ENCODE measurements at places on chromosomes 7 and 10.

DNA sequence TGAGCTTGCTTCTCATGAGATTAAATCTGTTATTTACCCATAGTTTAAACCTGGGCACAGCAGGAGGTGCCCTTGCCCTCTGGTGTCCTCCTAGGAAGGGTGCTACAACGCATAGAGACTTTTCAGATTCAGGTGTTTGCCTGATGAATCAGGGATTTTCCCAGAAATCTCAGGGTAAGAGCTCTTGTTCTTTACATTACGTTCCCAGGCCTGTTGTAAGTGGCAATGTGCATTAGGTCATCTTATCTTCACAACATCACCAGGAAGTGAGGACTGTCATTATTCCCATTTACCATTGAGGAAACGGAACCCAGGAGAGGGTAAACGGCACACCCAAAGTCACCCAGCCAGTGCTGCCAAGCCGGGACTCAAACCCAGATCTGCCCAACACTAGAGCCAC is 73.0 kb downstream of the NHLRC2 start:
- no peak for DNase-seq

GRCh38 chr7:108203537-108203936 is 73.4 kb upstream of the LAMB4 start:
- peak; percentile 37 for DNase-seq

DNA sequence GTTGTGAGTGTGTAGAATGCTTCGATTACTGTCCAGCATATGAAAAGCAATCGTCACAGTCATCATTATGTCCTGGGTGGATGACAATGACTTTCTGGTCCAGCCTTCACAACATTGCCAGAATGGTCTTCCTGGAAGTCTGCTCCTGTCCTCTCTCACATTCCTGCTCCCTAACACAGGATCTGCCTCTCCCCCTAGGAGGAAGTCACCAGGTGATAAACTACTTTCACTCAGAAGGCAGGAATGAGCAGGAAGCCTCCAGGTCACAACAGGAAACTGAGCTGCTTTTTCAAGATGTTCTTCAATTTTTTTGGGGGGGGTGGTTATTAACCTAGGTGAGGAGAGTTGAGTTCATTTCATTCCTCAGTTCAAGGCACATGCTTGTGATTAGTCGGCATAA is 13.6 kb upstream of the GPNMB start:
- no peak for DNase-seq

DNA sequence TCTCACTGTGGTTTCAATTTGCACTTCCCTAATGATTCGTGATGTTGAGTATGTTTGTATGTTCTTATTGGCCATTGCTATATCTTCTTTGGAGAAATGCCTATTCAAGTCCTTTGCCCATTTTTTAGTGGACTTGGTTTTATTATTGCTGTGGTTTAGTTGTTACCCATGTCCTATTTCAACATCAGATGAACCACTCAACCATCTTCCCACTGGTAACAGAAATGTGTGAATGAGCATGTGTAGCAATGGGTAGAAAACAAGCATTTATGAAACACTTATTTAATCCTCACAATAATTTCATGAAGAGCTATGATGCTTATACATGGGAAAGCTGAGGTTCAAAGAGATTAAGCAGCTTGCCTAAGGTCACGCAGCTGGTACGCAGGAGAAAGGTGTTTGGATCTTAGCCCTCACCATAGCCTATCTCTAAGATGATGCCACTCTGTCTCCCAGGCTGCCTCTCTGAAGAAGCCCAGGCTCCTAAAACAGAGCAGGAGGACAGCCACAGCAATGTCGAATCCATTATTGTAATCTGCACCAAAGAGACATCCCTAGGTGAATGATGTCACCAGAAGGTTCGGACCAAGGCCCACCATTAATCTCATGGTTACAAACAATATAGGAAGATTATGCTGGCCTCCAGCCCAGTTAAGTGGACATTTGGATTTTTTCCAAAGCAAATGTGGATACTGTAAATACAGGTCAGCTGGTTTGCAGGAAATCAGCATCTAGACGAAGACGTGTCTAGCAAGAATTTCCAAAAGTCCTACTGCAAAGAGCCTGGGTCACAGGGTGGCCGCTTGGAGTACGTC is 447.6 kb upstream of the ZMIZ1 start:
- no peak for DNase-seq

GRCh38 chr7:1029637-1030443 is 14.5 kb upstream of the GPR146 start:
- DNase-seq = no peak

DNA sequence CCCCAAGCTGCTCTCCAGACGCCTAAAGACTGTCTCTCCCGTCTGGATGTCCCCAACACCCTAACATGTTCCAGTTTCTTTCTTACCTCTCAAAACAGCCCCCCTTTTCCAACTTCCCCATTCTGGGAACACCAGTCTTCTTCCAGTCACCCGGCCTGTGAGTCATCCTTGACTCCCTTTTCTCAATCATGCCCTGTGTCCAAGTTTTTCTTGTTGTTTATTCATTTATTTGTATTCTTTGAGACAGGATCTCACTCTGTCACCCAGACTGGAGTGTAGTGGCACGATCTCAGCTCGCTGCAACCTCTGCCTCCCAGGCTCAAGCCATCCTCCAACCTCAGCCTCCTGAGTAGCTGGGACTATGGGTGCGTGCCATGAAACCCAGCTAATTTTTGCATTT is 15.6 kb downstream of the SNX10 start:
- DNase-seq = no peak

DNA sequence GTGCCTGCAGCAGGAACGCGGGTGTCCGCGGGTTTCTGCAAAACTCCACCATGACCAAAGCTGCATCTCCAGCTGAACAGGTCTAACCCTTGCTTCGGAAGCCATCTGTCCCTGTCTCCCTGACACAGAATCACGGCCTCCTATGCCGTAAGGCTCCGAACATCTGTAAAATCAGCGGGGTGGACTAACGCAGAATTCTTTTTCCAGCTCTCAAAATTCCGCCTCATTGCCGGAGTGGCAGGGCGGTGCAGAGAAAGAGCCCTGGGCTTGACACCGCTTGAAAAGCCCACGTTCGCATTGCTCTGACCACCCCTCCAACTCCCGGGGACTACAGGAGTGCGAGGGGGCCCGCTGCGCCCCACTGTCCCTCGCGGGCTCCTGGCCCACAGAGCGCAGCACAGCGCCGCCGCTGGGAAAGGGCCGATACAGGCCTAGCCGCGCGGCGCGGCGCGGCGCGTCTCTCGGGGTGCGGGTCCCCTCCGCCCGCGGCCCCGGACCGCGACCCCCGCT is 409 bp downstream of the DNMBP start:
- peak; percentile 48 for DNase-seq

DNA sequence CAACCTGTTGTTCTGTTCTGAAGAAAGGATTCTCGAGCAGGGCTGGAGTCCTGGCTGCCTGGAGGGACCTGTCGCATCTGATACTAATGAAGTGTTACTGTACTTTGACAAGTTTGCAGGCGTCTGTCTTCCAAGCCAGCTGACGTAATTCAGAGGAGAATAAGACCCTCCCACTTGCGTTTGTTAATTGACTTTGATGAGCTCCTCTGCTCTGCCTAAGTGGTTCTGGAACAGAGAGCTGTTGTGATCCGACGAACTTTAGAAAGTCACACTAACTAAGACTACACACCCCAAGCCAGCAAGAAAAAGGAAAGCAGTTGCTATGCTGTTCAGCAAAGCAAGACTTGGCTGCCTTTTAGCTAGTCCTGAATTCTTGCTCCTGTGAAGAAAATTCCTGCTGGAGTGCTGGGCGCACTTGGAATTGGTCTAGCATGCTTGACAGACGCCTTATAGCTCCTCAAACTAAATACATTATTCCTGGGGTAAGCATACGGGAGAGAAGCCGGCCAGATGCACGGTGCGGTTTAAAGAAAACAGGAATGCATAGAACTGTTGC is 200.3 kb downstream of the CACNB2 start:
- DNase-seq = no peak

GRCh38 chr10:129740532-129741279 is 223.4 kb downstream of the EBF3 start:
- no peak for DNase-seq

- no peak for DNase-seq
These were observed 224.0 kb upstream of the FERD3L start for GRCh38 chr7:19369182-19369581.
